Astrocyte (in vitro differentiated cells and primary cell): ENCODE measurements at places on chromosomes 11 and 22. TPM values are rescaled to one million over a fixed set of nuclear protein-coding genes. Genes with fewer than 3 reads are reported as not detected.

DNA sequence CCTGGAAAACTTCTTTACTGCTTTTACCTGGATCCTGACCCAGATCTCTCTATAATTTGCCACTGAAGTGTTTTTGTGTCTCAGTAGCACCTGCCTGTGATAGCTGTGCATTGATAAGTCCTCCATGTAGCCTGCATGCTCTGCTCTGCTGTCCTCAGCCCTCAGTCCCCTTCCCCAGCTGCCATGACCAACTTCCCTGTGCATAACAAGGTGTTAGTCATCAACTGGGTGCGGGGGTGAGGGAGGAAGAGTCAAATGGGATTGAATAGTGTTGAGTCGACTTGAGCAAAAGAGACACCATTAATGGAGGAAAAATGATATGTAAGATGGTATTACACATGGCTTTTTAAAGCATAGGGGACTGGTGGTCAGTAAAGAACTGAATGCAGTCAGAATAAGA, 92.2 kb upstream of the PLET1 start:
- no peak for DNase-seq

DNA sequence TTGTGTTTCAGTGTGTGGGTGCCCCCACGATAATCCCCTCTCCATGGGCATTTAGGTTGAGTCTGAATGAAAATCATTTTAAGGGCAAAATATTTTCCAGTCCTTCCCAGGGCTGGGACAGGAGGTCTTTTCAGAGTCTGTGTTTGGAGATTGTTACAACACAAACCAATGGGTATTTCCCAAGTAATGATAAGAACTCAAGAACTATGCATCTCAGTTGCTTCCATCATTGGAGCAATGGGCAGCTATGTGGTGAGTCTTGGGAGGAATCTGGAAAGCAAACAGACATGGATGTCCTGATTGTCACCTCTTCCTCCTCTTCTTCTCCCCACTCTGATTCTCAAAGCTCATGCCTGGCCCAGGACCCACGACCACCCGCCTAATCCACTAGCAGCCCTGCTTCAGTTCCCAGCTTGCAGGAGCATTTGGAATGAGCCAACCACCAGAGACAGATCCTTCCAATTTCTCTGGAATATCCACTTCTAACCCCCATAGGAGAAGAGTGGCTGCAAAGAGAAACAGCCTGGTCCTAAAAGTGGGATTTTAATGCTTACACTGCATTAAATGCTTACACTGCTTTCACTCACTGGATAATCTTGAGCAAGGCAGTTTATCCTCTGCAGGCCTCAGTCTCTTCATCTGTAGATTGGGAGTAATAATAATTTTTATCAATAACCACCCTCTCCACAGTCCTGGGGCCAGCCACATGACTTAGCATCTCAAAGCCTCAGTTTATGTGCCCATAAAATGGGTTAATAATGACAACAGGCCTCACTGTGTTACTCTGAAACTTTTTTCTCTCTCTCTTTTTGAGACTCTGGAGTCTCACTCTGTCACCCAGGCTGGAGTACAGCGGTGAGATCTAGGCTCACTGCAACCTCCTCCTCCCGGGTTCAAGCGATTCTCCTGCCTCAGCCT, 404.3 kb downstream of the MN1 start:
- no peak for DNase-seq

- no peak for DNase-seq
Observed at GRCh38 chr22:38783095-38783615, 10.8 kb downstream of the DNAL4 start.

DNA sequence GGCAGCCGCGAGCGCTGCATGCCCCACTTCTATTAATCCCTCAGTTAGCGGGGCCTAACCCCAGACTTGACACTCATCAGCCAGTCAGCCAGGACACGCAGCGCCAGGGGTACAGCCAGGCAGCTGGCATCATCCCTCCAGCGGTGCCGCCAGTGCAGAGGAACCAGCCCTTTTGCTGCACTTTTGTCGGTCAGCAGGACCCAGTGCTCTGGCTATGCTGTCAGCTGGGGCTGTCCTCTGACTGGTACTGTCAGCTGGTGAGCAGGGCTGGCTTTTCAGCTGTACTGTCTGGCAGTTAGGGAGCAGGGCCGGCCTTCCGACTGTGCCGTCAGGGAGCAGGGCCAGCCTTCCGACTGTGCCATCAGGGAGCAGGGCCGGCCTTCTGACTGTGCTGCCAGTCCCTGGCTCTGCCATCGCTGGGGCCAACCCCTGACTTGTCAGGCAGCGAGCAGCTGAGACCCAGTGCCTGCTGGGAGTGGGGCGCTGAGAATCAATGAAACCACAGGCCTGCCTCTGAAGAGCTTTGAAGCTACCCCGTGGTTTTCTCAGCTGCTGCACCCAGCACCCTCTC, 115.4 kb downstream of the KIAA1671 start:
- no peak for DNase-seq

- DNase-seq, result no peak
Observed at GRCh38 chr11:44258839-44259420, 51.0 kb downstream of the ALX4 start.

DNA sequence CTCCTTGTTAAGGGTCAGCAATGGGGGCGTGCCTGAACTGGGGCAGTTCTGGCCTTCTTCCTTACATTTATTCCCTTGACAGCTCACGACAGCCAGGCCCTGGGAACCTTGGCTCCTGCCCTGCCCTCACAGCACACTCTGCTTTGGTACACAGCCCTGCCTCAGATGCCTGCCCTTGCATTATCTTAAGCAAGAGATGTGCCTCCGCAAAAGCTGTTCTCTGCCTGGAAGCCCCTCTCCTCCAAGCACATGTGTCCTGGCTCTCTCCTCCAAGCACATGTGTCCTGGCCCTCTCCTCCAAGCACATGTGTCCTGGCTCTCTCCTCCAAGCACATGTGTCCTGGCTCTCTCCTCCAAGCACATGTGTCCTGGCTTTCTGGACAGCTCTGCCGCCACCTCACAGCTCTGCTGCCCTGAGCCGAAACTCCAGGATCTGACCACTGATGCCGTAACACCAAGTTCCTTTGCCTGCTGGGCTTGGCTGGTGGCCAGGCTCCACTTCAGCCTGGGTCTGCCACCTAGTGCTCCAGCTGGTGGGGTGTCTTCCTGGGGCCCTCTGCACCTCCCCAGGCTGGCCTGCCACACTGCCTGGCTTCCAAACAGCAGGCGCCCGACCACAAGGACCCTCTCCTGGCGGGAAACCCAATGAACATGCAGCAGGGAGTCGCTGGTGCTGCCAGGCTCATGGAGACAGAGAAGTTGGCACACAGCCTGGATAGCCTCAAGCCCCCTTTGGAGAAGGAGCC, 53.0 kb downstream of the SCUBE1 start:
- no peak for DNase-seq

DNA sequence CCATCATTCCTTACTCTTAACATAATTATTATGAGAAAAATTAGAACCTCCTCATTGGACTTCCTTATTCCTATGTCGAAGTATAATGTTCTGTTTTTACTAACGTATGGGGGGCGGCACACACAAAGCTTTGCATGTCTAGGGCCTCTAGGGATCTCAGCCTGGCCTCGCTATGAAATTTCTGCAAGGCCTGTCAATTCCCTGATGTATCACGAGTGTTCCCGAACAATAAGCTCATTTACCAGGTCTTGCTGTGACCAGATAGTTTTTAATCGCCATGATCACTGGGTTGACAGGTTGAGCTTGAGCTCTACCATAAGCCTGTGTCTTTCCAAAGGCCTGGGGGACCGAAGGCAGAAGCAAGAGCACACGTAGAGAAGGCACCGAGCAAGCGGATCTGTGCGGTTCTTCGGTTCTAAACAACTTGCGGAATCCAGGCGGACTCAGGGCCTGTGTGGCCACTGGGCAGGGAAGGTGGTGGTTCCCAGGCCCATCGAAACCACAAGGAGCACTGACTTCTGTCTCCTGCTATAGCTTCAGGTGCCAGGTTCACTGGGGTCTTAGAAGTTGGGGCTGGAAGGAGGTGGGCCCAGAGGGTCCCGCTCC, 10.4 kb upstream of the FXYD2 start:
- no peak for DNase-seq

GRCh38 chr11:102470251-102470650, 17.7 kb upstream of the TMEM123 start:
- DNase-seq, result no peak

GRCh38 chr11:78664636-78665035, 90.0 kb upstream of the NARS2 start:
- no peak for DNase-seq

- DNase-seq, result no peak
Observed at GRCh38 chr11:127806501-127806900, 780.9 kb downstream of the ETS1 start.

DNA sequence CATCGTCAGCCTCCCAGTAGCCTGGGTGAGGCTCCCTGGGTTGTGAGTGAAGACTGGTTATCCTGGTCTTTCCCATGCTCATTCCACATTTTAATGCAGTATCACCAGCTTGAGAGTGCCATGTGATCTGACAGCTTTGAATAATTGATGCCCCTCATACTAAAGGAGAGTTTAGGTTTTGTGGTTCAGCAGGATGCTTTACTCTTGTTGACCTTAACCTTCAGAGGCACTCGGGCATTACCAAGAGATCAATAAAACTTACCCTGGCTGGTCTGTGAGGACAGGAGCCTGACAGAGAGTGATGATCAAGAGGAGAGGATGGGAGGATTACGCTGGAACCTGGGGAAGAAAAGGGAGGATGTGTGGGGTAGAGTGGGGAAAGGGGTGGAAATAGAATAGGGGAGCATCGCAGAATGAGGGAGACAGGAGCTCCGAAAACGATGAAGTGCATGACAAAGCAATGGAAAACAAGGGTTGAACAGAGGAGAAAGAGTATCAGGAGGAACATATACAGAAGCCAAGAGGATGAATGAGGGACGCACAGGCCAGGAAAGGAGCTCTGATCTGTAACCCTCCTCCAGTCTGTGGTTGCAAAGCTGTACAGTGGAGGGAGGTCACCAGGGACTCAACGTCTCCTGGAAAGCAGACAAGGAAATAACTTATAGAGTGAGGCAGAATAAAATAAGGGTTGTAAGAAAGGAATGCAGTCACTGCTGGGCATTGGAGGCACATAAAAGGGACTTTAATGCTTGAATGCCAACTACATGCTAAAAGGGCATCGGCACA, 594.5 kb downstream of the NTM start:
- DNase-seq, result no peak

DNA sequence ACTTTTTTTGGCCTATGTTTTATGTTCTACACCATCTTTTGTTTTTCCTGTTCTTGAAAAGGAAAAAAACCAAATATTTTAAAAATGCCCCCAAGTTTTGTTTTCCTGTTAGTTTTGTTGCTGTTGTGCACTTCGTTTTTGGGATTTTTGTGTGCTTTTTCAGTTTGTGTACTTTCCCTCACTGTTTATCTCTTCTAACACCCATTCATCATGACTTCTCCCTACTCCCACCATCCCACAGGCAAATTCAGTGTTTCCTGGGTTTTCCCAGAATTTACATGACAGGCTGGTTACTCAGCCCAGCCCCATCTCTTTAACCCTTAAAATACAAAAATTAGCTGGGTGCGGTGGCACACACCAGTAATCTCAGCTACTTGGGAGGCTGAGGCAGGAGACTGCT, 15.6 kb downstream of the TMEM123 start:
- no peak for DNase-seq

DNA sequence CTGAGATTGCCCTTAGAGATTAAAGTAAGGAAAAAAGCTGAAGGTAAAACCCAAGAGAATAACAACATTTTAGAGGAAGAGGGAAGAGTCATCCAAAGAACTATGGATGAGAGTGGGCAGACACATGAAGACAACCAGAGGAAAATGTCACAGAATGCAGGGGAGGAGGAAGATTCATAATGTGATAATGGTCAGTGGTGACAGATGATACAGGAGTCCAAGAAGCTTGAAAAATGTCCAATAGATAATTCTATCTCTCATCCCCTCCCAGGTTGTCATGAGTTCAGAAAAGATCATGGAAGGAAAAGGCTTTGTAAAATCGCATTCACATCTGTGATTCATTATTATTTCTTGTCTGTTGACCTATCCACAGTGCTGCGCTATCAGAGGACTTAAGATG, 282.3 kb upstream of the CCDC90B start:
- no peak for DNase-seq

Gene SYT12
- total RNA-seq, result 0.34 and 0.62 TPM in 2 replicates
